ENCODE measurements at places on chromosomes 6 and 20. TPM values are rescaled to one million over a fixed set of nuclear protein-coding genes. Genes with fewer than 3 reads are reported as not detected.

DNA sequence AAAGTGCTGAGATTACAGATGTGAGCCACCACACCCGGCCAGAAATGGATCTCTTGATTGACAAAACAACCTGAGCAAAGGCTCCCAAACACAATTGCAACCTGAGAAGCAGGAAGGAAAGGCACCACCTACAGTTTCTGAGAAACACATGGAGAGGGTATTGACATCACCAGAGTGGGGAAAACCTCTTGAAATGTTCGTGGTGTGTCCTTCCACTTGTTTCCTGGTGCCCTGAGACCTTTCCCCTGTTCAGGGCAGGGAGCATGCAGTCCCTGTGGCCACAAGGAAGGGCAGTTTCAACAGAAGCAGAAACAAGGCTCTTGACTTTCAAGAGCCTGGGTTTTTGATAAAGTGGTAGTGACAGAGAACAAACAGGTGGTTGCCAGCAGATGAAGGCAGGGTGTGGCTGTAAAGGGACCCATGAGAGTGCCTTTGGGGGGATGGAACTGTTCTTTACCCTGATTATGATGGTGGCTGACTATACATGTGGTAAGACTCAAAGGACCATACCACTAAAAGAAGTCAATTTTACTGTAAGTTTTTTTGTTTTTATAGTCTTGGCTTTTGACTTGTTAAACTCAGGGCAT, 3.2 kb upstream of the BPIFA1 start:
- ATAC-seq: no peak

ASIP gene
- total RNA-seq: not detected

DLK2 gene
- total RNA-seq: 8.9 TPM

DNA sequence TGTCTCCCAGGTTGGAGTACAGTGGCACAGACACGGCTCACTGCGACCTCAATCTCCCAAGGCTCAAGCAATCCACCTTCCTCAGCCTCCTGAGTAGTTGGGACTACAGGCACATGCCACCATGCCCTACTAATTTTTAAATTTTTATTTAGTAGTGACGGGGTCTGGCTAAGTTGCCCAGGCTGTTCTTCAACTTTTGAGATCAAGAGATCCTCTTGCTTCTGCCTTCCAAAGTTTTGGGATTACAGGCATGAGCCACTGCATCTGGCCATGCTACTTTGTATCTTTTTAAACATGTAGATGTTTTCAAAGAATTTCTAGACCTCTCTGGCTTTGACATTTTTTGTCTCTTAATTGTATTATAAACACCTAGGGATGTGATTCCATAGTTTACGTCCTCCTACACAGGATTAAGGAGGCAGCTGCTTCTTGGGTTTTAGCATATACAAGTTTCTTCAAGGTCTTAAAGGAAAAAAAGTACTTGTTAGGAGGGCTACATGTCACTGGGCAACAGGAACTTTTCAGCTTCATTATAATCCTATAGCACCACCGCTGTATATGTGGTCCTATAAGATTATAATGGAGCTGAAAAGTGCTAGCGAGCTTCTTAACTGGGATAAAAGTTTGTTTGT, 1.3 kb downstream of the ADAT2 start:
- ATAC-seq: no peak

BMP6 gene
- total RNA-seq: 0.60 TPM

BPIFB4 gene
- total RNA-seq: not detected

CTCFL gene
- total RNA-seq: not detected

ADGB gene
- total RNA-seq: not detected

- peak; percentile 8 for ATAC-seq
Measured at GRCh38 chr6:356828-357251, 34.7 kb upstream of the IRF4 start.

- ATAC-seq: no peak
Measured at GRCh38 chr6:21208796-21209186, 384.8 kb upstream of the SOX4 start.

DNA sequence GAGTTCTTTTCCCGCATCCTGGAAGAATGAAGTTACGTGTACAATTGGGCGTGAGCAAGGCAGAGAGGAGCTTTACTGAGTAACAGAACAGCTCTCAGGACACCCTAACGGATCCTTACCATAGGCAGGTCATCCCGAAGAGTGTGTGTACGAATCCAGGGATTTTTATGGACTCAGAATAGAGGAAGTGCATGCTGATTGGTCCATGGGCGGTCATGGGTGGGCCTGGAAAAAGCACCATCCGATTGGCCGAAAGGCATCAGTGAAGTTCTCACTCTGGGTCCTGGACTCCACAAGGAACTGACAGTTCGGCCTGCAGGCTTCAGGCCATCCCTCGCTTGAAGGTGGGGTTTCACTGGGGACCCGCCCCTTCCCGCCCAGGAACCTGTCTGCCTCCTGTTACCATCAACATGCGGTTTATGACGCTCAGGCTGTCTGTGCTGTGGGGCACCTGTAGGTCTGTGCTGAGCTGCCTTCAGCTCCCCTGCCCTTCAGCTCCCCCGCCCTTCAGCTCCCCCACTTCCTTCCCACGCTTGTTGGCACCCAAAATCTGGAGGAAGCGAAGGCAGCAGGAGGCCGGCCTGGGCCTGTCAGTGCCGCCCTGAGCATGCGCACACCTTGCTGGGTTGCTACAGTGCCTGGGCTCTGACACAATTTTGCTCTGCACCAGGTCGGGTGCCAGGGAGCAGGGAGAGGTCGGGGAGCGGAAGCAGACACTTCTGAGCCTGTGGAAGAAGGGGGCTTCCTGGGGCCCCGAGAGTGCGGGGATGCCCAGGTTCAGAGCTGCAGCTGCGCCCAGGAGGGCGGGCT, 57.9 kb upstream of the MANEA start:
- no peak for ATAC-seq

DNA sequence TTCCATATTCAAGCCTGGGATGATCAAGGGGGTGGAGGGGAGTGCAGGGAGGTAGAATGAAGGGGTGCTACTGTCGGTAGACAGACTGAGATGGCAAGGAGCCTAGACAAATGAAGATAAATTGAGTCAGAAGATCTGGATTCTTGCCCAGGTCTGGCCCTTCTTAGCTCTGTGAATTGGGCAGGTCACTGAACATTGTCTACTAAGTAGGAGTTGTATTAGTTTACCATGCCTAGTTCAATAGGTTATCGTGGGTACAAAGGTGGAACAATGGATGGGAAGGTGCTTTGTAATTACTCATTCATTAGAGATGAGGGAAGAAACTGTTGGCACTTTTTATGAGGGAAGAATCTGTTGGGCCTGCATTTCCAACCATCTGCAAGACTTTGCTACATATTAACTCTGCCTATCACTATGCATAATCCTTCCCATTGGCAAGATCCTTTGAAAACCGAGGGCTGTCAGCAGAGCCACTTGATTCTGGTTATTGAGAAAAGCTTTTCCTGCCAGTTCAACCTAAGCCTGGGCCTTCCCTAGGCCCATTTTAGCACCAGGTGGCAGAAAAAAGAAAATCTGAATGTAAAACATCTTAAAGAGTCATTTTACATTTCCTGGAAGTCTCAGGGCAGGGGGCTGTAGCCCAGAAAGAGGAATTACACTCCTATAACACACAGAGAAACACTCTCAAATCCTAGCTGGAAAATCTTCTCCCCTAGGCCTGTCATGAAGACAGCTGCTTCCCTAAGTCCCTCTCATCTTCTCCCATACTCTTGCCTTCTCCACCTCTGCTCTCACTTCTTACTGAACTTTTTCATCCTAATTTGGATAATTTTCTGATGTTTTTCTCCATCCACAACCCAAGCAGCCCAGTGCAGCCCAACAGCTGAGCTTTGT, 103.5 kb downstream of the CD24 start:
- ATAC-seq: peak; percentile 56

DNA sequence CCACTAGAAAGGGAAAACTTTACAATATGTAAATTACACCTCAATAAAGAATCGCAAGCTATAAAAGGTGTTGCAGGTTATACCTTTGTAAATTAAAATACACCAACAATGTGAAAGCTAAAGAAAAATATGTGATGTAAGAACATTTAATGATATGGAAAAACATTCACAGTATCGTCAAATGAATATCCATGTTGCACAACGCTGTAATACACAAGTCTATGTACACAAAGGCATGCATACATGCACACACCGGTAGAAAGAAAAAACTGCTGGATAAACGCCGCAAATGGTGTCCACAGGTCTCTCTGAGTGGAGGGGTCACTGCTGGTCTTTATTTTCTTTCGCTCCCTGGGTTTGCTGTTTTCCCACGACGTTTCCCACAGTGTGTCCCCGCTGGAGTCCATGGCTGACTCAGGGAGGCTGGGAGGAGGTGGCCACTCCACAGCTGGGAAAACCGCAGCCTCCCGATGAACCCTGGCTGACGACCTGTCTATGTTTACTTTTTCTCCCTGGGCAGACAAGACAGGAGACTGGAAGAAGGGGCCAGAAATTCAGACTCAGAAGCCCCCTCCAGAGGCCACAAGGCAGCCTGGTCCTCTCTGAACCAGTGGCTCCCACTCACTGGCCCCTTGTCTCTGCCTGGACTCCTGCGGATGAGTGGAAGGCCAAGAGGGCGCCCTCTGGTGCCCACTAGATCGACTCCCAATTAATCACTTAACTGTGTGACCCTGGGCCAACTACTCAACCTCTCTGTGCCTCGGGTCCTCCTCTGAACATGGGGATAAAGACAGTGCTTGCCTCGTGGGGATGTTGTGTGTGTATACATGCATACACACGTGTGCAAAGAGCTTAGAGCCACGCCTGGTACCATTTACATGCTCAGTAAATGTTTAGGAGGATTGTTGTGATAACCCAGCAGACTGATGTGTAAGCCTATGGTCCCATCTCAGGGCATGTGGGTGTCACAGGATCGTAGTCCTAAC, 12.8 kb upstream of the BPI start:
- peak; percentile 27 for ATAC-seq

GRCh38 chr6:23282252-23283021, 713.1 kb downstream of the HDGFL1 start:
- no peak for ATAC-seq

GRCh38 chr20:51807720-51808250, 5.5 kb upstream of the SALL4 start:
- no peak for ATAC-seq

- ATAC-seq: no peak
Measured at GRCh38 chr6:22019857-22020256, 277.0 kb downstream of the PRL start.

SCUBE3 gene
- 0.12 TPM for total RNA-seq

SLC17A9 gene
- total RNA-seq: 0.76 TPM

- ATAC-seq: peak; percentile 59
Measured at GRCh38 chr20:41287327-41287726, 30.2 kb downstream of the ZHX3 start.

GRCh38 chr6:159691133-159691962, 1.7 kb downstream of the SOD2 start:
- ATAC-seq: peak; percentile 38

SLC12A5 gene
- not detected for total RNA-seq

GRCh38 chr6:155710704-155711103, 255.1 kb upstream of the NOX3 start:
- ATAC-seq: no peak

DNA sequence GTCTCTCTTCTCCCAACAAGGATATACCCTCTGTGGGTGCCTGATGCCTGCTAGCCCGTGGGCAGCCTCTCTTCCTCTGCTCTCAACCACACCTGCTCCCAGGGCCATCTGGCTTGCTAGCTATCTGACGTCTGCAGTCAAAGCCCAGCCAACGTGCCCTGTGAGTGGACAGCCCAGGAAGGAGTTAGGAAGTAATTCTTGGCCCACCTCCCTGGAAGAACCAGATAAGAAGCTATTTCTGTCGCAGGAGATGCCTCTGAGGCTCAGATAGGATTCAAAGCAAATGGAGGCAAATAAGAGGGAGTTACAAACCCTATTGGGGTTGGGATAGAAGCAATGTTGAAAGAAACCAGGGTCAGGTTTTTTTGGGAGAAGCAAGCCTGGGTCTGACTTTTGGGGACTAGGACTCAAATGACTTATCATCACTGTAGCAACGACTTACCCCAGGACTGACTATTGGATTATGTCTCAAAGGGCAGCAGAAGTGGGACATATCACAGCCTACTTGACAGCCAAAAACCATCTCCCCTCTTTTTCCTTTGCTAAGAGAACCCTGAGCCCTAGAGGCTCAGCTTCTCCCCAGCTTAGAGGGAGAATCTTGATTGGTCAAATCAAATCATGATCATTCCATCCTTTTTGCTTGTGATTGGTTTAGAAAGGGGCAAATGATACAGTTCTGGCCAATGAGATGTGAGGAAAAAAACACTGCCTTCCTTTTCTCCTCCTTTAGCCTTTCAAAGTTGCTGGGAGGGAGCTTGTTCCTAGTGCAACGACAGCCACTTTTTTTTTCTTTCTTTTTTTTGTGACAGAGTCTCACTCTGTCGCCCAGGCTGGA, 18.0 kb upstream of the CDK5RAP1 start:
- no peak for ATAC-seq

DNA sequence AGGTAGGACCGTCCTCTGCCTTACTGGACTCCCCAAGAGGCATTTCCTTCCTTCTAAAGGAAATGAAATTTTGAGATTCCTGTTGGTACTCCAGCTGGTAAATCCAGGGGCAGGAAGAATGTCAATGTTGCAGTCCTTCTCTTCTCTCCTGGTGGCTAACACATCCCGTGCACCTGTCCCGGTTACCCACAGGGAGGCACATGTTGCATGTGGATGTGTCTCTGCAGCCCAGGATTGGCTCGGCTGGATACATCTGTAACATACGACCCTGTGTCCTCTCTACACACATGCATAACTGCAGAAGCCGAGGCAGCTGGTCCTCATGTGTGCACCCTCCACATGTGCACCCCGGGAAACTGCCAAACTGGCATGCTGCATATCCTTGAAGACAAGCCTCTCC, 1.3 kb upstream of the LRFN2 start:
- no peak for ATAC-seq

DNA sequence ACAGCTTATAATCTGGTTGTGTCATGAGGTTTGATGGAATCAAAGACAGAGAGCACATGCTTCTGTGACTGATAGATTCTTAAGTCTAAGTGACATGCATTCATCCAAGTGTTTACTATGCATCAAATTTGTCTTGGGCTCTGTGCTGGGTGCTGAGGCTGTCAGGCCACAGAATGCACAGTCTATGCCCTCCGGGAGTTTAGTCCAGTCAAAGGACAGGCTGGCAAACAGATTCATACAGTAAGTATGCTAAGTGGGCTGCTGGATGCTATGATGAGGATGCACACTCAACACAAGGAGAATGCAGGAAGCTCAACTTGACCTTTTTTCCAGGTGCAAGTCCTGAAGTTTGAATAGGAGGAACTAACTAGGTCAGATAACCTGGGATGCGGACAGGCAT, 146.7 kb downstream of the UST start:
- ATAC-seq: no peak

SLC22A2 gene
- total RNA-seq: not detected

- ATAC-seq: no peak
Measured at GRCh38 chr6:154481521-154482013, 28.9 kb downstream of the CNKSR3 start.

- ATAC-seq: no peak
Measured at GRCh38 chr6:159981403-159982245, 12.7 kb downstream of the IGF2R start.

GRCh38 chr6:14051355-14051754, 66.2 kb upstream of the CD83 start:
- no peak for ATAC-seq

- ATAC-seq: no peak
Measured at GRCh38 chr6:110799189-110799588, 16.1 kb downstream of the CDK19 start.

GRCh38 chr6:25715794-25716193, 38.7 kb upstream of the SLC17A4 start:
- ATAC-seq: no peak

GRCh38 chr6:157937916-157938315, 43.7 kb upstream of the SYNJ2 start:
- no peak for ATAC-seq
